HT-29 (cell line): ENCODE measurements at places on chromosomes 2 and 18. TPM values are rescaled to one million over a fixed set of nuclear protein-coding genes. Genes with fewer than 3 reads are reported as not detected.

TMEM198 gene
- total RNA-seq = 5.2 and 5.6 TPM in 2 replicates

DSC2 gene
- 4.9 and 5.7 TPM in 2 replicates for total RNA-seq

HSBP1L1 gene
- total RNA-seq = 38.3 and 43.6 TPM in 2 replicates

CAPN14 gene
- not detected in 2 replicates for total RNA-seq

ASB18 gene
- total RNA-seq = not detected in 2 replicates

ALKAL2 gene
- not detected in 2 replicates for total RNA-seq

NTSR2 gene
- not detected in 2 replicates for total RNA-seq

SLC19A3 gene
- 0.03 TPM in 1 of 2 replicates, not detected in the other for total RNA-seq
